ENCODE measurements at places on chromosomes 12 and 14.

GRCh38 chr14:94313991-94314655 lies 9.0 kb downstream of the SERPINA6 start:
- DNase-seq, result no peak

- no peak for DNase-seq
Observed at GRCh38 chr12:76544601-76545261, 14.8 kb downstream of the OSBPL8 start.

GRCh38 chr12:125549836-125550235 lies 484.6 kb downstream of the AACS start:
- DNase-seq, result no peak

- DNase-seq, result no peak
Observed at GRCh38 chr12:92356425-92356824, 210.8 kb upstream of the BTG1 start.

DNA sequence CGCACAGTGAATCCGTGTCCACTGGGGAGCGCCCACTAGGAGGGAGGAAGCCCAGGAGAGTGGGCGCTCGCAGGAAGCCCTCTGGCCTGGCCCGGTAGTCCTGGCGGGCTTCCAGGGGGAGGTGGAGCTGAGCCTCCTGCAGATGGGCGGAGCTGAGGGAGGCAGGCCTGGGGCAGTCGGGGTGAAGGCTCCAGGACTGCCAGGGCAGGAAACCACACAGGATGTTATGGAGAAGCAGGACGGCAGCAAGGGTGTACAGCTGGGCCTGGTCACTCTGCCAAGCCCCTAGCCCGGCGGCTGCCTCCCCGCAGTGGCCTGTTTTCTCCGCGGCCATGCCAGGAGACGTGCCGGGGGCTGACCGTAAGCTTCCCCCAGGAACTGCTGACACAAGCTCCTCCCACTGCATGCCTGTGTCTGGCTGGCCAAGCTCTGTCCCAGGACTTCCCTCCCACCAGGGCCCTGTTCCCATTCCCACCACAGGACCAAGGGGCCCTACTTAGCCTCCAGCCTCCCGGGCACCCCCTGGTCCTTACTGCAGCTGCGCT lies 143.4 kb upstream of the C14orf180 start:
- no peak for DNase-seq

DNA sequence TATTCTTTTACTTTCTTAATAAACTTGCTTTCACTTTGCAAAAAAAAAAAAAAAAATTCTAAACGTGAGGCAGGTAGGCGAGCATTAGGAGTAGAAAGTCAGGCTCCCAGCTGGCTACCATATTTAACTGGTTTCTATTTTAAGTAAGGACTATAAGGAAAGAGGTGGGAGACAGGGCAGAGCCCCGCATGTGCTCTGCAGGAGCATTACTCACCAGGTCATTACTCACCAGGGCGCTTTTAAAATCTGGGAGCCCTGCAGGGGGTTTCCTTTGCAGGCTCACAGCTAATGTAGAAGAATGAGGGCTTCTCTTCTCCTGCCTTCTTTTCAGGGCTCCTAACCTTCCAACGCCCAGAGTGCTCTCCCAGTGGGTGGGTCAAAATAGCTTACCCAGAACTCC lies 14.0 kb upstream of the DPF3 start:
- no peak for DNase-seq

DNA sequence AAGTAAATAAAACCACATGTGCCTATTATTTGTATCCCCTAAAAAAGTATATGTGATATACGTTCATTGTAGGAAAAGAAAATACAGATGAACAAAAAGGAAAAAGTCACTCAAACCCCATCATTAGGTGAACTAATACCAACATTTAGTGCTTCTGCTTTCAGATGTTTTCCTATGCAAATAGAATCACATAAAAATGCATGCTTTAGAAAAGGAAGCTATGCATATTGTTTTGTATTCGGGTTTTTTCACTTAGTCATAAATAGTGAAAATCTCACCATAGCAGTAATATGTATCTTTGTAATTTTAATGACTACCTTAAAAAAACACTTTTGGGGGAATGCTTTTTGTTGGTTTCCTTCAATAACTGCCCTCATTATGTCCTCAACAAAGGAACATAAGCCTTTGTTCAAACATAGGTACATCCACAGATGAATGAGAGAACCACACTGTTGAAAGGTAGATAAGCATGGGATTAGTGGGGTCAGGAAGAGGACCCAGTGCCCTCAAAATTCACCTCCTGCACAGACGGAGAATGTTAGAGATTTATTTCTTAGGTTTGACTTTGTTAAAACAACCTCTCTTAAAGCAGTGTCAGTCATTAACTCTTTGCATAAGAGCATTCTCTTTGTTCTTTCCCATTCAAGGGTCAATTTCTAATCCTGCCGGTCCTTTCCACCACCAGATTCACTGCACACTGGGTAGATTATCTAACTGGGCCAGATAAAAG lies 6.5 kb downstream of the AMDHD1 start:
- no peak for DNase-seq
